ENCODE measurements at places on chromosomes 12 and 14.

- no peak for DNase-seq
Observed at GRCh38 chr14:24785698-24786097, 151.7 kb upstream of the GZMB start.

DNA sequence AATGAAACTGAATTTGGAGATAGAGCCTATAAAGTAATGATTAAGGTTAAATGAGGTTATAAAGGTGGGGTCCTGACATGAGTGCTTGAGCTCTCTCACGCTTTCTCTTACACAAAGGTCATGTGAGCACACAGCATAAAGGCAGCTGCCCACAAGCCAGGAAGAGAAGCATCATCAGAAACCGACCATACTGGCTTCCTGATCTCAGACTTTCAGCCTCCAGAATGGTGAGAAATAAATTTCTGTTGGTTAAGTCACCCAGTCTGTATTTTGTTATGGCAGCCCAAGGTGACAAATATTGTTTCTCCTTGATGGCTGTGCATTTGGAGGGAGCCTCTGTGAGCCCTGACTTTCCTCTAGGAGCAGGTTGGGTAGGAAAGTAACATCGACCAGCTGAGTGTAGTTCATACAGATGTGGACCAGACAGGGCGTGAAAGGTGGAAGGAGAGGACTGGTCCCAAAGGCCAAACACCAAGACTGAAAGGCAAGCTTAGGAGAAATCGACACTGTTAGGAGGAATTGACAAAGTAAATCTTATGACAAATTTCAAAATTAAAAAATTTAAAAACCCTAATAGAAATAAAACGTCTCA, 97.6 kb upstream of the SLC38A2 start:
- DNase-seq: no peak

- DNase-seq: peak; percentile 95
Observed at GRCh38 chr12:105214148-105214547, 21.8 kb downstream of the APPL2 start.

DNA sequence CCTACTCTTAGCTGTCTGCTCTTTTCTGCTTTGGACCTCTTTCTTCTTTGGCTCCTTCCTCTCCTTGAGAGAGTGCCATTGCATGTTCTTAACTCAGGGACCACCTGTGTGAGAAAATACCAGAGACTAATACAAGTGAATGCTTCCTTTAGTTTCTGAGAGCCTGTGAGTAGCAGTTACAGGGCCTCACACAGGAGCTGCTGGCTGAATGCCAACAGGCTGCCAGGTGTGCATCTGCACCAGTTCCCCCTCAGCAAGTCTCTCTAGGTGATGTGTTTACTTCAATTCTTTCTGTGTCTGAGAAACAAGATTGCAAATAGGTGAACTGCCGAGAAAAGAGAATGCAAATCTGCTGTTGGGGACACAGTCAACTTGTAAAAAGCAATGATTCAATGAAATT, 108.2 kb downstream of the STXBP6 start:
- DNase-seq: no peak

DNA sequence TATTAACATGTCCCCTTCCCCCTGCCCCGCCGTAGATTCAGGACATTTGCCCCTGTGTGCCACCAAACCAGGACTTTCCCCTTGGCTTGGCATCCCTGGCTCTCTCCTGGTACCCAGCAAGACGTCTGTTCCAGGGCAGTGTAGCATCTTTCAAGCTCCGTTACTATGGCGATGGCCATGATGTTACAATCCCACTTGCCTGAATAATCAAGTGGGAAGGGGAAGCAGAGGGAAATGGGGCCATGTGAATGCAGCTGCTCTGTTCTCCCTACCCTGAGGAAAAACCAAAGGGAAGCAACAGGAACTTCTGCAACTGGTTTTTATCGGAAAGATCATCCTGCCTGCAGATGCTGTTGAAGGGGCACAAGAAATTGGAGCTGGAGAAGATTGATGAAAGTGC, 28.9 kb downstream of the HRK start:
- DNase-seq: no peak

GRCh38 chr12:55925870-55926737, 1.6 kb downstream of the PYM1 start:
- DNase-seq: no peak

DNA sequence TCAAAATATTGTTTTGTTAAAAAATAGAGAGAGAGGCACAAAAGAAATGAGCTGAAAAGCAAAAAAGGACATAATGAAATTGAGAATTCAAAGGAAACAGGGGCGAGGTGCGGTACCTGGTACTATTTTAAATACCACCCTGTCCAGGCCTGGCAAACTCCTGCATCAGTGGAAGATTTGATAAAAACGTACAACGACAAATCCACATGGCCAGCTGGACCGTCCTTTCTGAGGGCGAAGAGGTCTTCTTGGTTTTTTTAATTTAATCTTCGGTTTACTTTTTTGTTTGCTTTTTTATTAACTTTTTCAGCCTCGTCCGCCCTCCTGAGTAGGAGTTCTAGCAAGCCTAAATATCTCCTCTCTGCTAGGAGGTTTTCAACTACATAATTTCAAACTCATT, 11.9 kb downstream of the BCL11B start:
- no peak for DNase-seq

DNA sequence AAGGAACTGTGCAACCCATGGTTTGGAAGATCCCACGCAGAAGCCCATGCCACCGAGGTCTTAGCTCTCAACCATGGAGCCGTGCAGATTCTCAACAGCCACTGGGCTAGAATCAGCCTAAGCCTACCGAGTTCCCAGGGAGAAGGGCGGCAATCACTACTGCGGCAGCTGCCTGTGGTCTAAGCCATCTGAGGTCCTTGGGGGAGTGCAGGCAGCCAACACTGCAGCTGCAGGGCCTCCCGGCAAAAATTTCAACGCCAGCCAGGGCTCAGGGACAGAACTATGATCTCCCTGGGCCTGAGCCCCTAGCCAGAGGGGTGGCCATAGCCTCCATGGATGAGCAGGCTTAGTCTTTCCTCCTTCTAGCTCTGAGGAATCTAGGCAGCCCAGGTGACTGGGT, 156.8 kb upstream of the CLEC14A start:
- DNase-seq: no peak

DNA sequence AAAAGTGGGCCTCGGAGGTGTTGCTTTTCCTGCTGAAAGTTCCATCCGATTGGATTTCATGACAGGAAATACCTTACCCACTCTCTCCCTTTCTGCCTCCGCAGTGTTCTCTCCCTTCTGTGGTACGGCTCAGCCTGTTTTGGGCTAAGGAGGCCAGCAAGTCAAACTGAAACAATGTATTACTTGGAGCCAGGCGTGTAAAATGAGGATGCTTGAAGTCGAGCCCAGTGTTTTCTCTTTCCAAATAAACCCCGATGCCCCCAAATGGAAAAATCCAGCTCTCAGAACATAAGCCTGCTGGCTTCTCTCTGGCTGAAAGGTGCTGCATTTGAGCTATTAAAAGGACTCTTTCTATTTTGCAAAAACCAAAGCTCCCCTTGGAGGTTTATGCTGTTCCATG, 124.7 kb downstream of the ZNF664 start:
- peak; percentile 7 for DNase-seq

DNA sequence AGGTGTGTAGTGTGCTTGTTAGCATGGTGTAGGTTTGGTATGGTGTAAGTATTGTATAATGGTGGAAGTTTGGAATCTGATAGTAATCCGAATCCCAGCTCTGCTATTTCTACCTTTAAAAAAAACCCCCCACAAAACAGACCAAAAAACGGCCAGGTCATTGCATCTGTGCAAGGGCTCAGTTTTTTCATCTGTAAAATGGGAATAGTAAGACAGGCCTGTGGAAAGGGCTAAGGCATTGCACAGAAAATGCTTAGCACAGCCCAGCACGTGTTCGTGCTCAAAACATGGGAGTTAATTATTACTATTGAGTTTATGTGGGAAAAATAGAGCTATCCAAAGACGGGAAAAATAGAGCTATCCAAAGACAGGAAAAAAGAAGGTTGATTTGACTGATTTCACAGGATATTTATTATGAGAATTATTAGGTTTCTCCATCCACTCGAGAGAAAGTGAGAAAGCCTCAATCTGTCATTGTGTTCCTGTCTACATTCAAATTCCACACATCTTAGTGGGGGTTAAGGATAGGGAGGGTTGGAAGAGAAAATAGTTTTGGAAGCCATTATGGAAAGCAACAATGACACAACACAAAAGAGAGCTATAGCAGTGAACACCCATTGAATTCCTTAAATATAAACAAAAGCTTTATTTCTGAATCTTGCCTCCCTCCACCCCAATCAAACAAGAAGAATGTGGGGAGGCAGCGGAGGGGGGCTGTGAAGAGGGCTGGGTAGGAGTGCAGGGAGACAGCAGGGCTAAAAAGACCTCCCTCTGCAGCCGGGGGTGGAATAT, 126.8 kb upstream of the MAX start:
- no peak for DNase-seq

- DNase-seq: no peak
Observed at GRCh38 chr12:93549174-93549573, 23.3 kb upstream of the SOCS2 start.

GRCh38 chr12:12099102-12099501, 28.4 kb downstream of the BCL2L14 start:
- DNase-seq: no peak

- no peak for DNase-seq
Observed at GRCh38 chr14:76844223-76844622, 18.0 kb downstream of the LRRC74A start.

GRCh38 chr14:30559638-30560091, 707 bp downstream of the G2E3 start:
- DNase-seq: peak; percentile 8

GRCh38 chr12:109827566-109828550, 5.3 kb downstream of the TRPV4 start:
- DNase-seq: no peak

- DNase-seq: no peak
Observed at GRCh38 chr14:85276161-85276978, 253.6 kb upstream of the FLRT2 start.

- DNase-seq: no peak
Observed at GRCh38 chr12:109418848-109419480, 58.1 kb downstream of the KCTD10 start.

- DNase-seq: peak; percentile 5
Observed at GRCh38 chr14:100376751-100377171, 53.6 kb downstream of the SLC25A47 start.

DNA sequence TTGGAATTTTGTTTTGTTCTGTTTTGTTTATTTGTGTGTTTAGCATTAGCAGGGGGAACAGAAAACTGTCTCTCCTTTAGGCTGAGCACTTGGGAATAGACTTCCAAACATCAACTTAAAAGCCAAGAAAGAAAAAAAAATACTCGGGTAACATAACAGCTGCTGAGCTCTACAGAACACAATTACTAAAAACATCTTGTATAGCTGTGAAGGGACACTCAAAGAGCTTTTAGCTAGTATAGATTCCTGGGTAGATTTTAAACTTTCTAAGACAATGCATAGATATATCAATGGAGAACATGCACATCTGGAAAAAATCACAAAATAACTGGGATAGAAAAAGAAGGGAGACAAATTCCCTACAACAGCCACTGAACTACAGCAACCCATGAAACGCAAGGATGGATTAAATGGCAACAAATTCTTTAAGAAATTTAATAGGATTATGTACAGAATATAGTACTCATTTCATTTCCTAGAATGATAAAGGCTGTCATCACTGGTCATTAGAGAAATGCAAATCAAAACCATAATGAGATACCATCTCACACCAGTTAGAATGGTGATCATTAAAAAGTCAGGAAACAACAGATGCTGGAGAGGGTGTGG, 174.3 kb upstream of the KRR1 start:
- no peak for DNase-seq

DNA sequence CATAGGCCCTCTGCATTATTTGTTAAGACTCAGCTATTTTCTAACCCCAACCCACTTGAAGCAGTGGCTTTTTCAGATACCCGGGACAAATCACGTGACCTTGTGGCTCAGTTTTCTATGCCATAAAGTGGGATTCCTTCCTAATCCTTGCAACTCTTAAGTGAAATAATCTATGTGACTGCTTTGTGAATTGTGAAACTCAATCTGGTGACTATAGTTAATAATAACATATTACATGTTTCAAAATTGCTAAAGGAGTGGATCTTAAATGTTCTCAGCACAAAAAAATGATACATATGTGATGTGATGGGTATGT, 17.3 kb downstream of the EML1 start:
- DNase-seq: no peak

GRCh38 chr14:90828642-90829487, 12.6 kb upstream of the TTC7B start:
- DNase-seq: no peak

GRCh38 chr12:71371122-71371521, 68.5 kb upstream of the LGR5 start:
- DNase-seq: peak; percentile 18

GRCh38 chr14:46139649-46140048, 511.9 kb downstream of the RPL10L start:
- DNase-seq: no peak

DNA sequence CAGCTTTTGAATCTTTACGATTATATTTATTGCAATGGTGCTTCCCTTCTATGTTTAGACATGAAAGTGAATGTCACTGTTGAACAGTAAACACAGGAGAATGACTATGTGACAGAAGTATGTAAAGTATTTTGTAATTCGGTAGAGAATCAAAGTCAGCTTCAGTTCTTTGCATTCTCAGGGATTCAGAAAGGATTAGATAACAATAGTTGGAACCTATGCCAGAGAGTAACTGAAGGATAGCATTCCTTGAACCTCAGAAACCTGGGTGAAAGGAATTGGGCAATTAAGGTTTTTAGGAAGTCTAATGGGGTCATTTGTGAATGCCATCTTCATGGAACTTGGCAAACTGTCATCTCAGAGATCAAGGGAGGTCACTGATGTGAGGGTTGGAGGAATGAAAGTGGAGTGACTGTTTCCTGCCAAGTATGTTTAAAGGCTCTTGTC, 305.3 kb upstream of the DDHD1 start:
- DNase-seq: no peak

DNA sequence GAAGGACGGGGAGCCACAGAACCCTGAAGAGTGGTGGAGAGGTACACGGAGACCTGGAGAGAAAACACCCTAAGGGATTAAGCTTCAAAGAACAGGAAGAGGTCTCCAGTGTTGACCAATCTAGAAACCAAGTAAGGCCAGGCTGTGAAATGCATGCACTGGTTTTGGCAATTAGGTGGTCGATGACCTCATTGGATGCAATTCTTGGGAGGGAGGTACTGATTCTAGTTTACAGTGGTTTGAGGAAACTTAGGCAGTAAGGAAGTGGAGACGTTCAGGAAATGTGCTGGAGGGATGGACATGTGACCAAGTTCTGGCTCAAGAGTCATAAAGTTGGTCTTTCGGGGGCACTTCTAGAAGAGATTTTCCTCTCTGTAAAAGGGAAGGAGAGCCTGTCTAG, 91.3 kb upstream of the CEP83 start:
- no peak for DNase-seq

DNA sequence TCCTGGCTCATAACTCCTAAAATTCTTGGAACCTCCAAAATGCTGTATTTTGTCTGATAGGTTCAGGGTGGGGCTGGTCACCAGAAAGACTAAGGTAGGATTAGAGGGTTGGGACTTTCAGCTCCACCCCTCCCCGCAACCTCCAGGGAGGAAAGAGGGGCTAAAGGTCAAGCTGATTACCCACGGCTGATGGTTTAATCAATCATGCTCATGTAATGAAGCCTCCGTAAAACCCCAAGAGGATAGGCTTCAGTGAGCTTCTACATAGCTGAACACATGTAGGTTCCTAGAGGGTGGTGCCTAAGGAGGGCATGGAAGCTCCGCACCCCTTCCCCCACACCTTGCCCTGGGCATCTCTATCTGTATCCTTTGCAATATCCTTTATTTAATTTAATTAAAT, 60.0 kb downstream of the DGLUCY start:
- DNase-seq: no peak

All from stromal cell of bone marrow (primary cell).